Ovary (tissue), 10 donors: ENCODE measurements at places on chromosomes 11 and 22.

DNA sequence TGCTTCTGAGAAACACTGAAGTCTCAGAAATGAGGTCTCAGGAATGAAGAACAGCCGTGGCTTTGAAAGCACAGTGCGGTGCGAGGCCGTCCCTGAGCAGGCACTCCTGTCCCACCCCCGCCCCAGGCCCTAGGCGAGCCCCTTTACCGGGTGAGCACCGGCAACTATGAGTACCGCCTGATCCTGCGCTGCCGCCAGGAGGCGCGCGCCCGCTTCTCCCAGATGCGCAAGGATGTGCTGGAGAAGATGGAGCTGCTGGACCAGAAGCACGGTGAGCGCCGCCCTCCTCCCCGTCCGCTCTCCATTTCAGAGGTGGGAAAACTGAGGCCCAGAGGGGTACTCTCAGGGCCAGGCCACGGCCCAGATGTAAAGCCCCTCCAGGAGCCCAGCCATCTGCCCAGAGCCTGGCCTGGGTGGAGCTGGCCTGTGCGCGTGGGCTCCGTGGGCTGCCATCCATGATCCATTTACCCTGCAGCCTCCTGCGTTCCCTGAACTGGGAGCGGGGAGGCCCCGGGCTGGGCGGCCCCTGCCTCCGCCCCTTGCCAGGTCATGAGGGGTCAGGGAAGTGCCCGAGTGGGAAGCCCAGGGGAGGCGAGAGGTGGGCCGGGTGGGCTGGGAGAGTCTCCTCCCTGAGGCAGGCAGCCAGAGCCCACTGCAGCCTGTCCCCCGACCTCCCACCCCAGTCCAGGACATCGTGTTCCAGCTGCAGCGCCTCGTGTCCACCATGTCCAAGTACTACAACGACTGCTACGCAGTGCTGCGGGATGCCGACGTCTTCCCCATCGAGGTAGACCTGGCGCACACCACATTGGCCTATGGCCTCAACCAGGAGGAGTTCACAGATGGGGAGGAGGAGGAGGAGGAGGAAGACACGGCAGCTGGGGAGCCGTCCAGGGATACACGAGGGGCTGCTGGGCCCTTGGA, 9.5 kb downstream of the SLC16A8 start:
- DNase-seq = no peak

- DNase-seq = no peak
Measured at GRCh38 chr11:12246147-12246546, 131.2 kb upstream of the PARVA start.

DNA sequence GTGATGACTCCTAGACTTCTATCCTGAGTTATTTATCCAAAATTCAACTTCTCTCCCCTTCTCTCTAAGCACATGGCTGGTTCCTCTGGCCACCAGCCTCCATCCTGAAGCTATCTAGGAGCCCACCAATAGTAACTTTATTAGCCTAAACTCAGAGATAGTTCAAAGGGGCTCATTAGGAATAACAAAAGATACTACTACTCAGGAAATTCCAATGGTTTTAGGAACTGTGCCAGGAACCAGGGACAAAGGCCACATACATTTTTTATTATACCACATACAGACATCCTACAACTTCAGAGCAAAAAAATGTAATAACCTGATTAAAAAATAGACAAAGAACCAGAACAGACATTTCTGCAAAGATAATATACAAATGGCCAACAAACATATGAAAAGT, 27.9 kb downstream of the SLC25A17 start:
- no peak for DNase-seq

DNA sequence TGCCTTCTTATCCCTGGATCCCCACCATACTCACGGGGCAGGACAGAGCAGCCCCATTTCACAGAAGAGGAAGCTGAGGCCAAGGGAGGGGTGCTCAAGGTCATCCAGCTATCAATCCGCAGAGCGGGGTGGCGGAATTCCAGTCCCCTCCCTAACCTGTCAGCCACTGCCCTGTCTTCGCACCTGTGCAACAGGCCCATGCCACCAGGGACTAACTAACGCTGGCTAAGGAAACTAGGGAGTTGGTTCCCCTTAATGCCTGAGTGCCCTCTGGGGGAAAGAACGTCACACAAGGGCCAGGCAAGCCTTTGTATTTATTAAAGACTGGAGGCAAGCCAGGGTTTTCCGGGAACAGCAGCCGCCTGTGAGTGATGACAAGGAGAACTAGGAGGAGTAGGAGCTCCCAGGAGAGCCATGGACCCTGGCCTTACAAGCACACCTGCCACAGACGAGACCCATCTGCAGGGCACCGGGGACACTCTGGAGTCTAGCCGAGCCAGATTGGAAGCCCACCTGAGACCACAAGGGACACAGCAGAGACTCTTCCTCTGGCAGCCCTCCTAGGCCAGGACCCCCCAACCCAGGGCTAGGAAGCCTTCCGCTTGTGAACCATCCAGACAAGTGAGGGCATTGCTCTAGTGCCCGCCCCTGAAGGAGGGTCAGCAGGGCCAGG, 64.4 kb downstream of the MYH9 start:
- DNase-seq = no peak

DNA sequence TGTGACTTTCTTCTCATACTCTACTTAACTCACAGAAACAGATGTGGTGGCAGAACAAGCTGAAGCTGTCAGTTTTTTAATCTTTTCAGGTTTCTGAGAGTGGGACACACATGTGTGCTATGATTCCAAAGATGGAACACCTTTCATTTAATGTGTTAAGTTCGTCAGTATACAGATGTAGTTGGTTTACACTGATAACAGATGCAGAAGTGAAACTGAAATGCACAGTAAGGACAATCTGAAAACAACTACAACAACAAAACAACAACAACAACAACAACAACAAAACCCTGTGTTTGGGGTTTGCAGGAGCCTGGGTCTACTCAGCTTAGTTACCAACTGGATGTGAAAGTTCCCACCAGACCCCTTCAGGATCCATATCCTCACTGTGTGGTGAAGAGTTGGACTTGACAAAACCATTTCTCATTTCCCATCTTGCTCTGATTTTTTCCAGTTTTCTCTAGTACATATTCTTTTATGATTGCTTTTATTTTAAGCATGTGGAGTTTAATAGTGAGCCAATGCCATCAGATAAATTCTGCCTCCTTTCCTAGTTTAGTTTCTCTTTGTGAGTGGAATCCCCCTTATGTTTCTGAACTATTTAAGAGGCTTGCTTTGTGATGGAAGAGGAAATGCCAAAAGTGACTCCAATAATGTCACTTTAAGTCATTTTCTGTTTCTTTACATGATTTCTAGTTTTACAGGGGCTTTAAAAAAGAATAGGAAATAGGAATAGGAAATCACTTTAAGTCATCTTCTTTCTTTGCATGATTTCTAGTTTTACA, 47.8 kb downstream of the ARHGAP42 start:
- no peak for DNase-seq

DNA sequence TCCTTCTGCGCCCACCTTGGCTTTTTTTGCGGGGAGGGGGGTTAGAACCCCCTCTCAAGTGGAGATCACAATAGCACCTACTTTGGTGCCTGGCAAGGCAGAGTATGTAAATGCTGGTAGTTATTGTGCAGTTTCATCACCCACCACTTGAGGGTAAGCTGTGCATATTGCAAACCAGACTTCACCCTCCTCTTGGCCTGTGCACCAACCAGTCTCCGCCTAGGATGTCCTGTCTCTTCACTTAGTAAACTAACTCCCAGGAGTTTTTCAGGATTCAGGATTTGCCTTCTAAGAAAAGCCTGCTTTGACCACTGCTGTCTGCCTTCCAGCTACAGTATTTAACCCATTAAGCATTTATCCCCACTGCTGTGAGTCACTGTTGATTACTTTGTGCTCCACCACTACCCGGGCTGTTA, 2.0 kb upstream of the UBXN1 start:
- DNase-seq = no peak
